CD4-positive, alpha-beta T cell treated with Interferon alpha-2 for 1 hour (primary cell): ENCODE measurements at places on chromosomes 11 and 22.

- DNase-seq, result no peak
These were observed 22.7 kb upstream of the FGF19 start for GRCh38 chr11:69726481-69726880.

DNA sequence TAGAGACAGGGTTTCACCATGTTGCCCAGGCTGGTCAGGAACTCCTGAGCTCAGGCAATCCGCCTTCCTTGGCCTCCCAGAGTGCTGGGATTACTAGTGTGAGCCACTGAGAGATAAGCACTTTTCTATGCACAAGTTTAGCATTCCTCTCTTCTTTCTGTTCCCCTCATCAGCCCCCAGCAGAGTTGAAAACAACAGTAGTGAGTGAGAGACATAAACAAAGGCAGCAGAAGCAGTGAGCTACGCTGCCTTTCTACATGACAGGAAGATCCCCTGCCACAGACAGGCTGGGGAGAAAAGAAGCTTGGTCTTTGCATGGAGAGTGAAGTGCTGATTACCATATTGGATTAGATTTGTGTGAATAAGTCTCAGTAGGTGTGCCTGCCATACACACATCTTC is 392.0 kb upstream of the KIRREL3 start:
- no peak for DNase-seq

GRCh38 chr11:106063009-106063408 is 14.1 kb downstream of the KBTBD3 start:
- DNase-seq, result no peak

DNA sequence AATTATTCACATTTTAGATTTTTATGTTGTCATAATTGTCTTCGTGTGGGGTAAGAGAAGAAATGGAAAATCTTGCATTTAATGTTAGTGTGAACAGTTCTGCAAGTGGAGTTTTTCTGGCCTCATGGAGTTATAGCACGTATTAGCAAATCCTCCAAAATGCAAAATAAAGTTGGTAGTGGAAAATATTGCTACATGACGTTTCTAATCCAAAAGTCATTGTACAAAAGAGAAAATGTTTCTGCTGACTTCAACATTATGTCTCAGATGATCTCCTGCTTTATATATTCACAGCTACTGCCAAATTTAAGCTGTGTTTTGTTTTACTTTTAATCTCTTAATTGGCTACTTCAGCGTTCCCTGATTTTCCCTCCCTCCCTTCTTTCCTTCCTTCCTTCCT is 1804.0 kb upstream of the RAG2 start:
- DNase-seq, result no peak

DNA sequence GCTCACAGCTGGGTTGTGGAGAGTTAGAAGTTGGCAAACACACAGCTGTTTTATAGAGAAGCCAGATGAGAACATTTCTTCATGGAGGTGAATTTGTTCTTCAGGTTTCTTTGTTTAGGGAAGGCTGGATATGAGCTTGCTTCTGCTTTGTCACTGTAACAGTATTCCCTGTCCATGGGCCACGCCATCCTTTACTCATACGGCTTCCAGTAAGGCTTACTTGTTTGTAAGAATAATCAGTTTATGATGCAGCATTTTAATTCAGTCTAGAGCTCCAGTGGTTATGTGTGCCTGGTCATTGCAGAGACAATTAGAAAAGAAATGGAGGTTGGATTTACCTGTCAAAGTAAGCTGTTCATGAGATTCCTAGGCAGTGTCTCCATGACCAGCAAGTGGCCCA is 131.8 kb downstream of the TRIM44 start:
- no peak for DNase-seq

DNA sequence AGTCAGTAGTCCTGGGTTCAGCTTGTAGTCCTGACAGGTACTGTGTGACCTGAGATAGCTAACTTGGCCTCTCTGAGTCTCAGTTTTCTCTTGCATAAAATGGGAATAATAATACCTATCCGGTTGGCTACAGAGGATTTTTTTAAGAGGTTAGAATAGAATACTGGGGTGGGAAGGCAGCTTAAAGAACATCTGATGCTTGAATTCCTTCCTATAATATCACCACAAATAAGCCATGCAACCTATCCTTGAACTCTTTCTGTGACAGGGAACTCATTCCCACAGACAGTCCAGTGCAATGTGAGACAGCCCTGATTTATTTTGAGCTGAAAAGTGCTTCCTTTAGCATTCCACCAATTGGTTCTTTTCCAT is 110.1 kb downstream of the CCDC81 start:
- no peak for DNase-seq

GRCh38 chr11:92227230-92227814 is 2.7 kb downstream of the FAT3 start:
- no peak for DNase-seq

GRCh38 chr22:23215294-23216241 is 35.3 kb downstream of the BCR start:
- DNase-seq, result no peak

GRCh38 chr22:48577014-48577690 is 1250.5 kb downstream of the BRD1 start:
- no peak for DNase-seq

DNA sequence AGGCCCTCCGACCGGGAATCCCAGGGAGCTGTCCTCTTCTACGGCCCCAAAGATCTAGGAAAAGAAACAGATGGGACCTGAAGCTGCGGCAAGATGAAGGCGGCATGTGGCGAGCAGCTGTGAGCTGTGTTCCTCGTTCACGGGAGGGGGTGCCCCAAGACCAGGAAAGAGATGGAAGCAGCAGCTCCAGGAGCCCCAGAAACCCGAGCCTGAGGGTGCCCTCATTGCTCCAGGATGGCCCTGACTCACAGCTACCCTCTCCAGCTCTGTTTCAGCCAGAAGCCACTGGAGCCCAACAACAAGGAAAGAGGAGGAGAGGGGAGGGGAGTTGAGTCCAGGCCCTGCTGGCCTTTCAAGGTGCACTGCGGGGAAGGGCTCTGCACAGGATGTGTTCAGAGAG is 23.7 kb upstream of the NAP1L4 start:
- DNase-seq, result no peak

DNA sequence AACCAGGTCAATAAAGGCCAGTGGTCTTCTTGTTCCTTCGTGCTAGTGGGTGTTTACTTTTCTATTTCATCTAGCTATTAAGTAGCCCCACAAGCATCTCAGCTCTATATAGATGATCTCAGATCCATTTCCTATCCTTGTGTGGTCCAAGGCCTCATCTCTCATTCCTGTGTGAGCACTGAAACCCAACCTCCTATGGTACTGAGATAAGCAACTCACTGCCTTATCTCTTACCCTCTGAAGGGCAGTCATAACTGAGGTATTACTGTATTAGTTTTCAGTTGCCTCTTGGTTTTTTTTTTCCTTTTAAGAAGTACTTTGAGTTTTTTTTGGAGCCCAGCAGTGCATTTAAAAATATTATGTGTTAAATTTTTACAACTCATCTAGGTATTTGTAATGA is 28.3 kb downstream of the ACER3 start:
- no peak for DNase-seq

- no peak for DNase-seq
These were observed 7.8 kb upstream of the DDI1 start for GRCh38 chr11:104028476-104029263.

DNA sequence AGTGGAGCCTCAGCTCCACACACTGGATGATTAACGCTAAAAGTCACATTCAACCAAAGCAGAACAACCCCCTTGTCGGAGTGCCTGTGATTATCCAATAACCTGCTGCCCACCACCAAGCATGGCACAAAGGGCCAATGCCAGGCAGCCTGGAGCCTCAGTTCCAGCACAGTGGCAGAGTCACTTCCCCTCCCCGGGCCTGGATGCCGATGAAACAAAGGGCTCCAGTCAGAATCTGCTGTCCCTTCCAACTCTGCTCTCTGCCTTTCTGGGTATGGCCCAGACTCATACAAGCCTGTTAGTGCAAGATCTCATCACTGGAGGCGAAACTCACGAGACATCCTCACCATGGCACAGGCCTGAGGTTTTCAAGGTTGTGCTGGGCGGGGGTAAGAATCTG is 52.1 kb downstream of the CLTCL1 start:
- no peak for DNase-seq

GRCh38 chr22:28939932-28940331 is 56.6 kb downstream of the ZNRF3 start:
- no peak for DNase-seq

- no peak for DNase-seq
These were observed 56.4 kb downstream of the SWAP70 start for GRCh38 chr11:9720290-9720630.

DNA sequence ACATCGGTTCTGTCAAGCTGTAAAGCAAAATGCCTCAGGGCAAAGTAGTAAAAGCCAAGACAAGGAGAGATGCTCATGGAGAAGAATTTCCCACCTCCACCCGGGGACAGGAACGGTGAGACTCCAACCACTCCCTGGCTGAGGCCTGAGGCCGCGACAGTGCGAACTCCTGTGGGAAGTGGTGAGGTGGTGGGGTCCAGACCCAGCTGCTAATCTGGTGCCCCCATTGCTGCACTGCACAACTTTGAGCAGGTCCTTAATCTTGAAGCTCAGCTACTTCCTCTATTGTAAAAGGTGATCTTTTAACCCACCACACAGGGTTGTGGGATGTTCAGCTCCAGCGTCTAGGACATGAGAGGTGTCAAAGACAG is 83.9 kb downstream of the ZC3H12C start:
- no peak for DNase-seq

DNA sequence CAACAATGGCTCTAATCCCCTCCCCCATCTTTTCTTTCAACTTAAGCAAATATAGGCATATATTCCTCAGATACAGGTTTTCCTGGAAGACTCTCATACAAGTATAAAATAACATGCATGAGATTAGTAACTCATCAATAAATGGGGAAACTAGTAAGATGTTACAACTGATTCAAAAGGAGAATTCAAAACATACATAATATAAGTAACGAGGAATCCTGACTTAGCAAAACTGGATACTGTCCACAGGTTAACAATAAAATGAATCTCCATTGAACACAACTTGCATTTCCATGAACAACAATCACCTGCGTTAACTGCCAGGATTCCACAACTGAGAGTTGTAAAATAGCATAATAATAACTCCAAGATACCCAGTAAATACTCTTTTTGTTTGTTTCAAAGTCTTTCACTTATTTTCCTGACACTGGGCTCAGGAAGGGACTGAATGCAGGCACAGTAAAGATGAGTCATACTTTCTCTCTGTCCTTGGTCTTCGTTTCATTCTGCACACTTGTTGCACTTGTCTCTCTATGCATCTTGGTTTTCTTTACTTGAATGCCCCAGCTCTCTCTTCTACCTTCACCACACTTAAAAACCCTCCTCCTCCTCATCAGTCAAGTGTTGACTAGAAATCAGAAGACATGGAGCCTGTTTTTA is 8.1 kb downstream of the APIP start:
- no peak for DNase-seq

GRCh38 chr11:69903211-69903610 is 84.0 kb upstream of the FGF3 start:
- DNase-seq, result no peak

DNA sequence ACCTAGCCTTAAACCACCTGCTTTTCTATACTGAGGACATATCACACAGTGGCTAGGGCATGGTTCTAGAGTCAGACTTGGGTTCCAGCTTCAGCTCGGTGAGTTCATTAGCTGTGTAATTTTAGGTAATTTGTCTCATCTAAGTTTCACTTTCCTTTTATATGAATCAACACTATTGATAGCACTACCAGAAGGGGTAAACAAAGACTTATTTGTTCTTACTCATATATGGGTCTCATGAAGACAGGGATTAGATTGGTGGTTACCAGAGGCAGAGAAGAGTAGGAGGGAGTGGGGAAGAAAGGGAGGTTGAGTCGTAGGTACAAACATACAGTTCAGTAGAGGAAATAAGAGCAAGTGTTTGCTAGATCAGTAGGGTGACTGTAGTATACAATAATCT is 924.7 kb downstream of the OPCML start:
- DNase-seq, result no peak

- DNase-seq, result no peak
These were observed 170.3 kb downstream of the NTM start for GRCh38 chr11:131540676-131541075.

GRCh38 chr11:12523180-12523924 is 146.0 kb downstream of the PARVA start:
- no peak for DNase-seq

DNA sequence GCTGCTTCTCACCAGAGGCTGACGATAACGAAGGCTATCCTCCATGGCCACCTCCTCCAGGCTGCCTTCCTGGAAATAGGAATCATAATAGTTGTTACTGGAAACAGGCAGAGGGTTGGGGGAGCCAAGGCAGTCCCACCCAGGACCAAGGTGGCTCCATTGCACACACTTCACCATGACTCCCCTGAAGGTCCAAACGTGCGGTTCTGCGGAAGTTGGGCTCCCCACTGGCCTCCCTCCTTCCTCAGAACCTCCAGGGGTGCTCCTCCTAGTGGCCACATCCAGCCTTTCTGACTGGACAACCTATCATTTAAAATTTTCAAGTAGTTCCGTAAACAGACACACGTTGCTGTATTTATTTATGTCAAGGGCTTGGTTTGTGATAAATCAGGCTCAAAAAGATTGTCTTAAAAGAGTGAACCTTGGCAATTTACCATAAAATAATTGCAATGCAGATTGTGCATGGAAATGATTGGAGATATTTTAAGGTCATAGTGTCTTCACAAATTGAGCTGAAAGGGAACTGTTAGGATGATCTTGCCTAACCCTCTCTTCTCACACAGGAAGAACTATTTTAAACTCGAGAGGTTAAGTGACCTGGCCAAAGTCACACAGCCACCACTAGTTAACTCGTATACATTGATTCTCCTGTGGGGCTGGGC is 1.4 kb upstream of the TCN2 start:
- peak; percentile 60 for DNase-seq

DNA sequence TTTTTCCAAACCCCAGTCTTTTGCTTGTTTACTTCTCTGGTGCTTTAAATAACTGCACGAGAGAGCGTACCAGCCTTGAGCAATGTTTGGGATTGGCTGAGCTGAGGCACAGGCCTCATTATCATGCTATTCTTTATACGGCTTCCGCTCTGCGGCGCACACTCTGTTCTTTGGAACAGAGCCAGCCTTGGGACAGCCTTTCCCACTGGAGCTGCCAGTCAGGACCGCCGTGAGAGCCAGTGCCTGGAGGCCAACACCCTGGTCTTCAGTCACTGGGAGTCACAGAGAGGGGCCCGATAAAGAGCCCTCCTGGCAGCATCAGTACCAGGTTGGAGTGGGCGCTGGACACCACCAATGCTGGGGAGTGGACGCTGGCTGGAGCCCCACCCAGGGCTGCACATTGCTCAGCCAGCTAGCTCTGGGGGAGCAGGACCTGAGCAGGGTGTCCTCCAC is 125.6 kb downstream of the BCR start:
- no peak for DNase-seq

DNA sequence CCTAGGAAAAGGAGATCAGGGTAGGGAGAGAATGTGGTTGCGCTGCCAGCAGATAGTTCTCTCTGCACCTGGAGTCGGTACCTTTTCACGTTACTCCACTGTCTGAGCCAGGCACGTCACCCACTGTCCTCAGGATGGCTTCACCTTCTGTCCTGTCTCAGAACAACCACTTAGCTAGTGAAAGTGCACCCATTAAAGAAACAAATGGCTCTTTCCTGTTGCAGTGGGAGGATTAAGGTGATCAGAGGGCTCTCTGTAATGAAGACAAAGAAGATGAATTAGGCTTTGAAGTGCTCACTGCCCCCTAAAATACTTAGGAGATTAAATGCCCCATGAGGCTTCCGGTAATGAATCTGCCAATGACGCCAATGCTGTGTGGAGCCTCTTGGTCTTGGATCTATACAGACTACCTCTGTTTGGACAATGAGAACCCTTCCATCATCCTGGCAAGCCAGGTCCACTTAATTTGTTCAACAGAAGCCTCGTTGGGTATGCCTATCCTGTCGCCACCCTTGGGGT is 113.7 kb downstream of the INSC start:
- DNase-seq, result no peak

GRCh38 chr11:13486926-13487660 is 8.7 kb downstream of the PTH start:
- peak; percentile 78 for DNase-seq

GRCh38 chr22:50732681-50733080 is 5.3 kb upstream of the ACR start:
- DNase-seq, result no peak
